8988T (cell line): ENCODE measurements at places on chromosomes 2 and 18.

DNA sequence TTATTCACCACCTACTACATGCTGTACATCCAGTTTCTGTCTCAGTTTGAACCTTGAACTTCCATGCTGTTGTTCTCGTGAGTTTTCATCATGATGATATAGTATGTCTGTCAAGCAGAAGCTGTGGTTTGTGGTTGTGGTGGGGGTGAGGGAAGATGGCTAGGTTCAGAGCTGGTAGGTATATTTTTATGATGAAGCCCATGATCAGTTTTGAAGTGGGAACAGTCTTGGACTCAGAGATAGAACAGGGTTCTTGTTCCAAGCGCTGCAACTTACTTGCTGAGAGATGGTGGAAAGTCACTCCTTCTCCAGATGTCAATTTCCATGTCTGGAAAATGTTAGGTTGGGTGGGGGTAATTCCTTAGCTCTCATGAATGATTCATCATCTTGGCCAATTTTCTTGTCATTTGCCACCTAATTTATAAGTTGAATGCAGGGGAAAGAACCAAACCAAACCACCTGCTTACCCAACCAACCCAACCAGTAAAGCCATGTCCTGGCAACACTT lies 21.6 kb downstream of the PMAIP1 start:
- DNase-seq, result no peak

GRCh38 chr2:67839242-67839641 lies 223.6 kb downstream of the C1D start:
- no peak for DNase-seq

GRCh38 chr2:133721118-133721517 lies 152.9 kb upstream of the NCKAP5 start:
- DNase-seq, result no peak

GRCh38 chr2:167157523-167157922 lies 269.2 kb downstream of the XIRP2 start:
- DNase-seq, result no peak

DNA sequence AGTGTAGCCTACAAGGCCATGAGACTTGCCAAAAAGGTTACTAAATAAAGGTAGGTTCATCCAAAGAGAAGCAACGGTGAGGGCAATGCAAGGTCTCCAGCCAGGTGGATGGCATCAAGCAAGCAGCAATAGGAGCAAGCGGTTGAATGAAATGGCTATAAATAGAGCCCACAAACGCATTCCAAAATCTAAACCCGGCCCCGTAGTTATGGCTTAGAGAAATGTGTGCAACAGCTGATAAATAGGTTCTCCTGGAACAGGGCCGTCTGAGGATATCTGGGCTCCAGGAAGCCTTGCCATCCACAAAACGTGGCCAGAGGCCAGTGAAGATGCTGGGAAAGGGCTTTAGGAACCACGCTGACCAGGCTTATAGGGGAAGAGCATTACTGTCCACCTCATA lies 146.1 kb upstream of the PID1 start:
- no peak for DNase-seq
